AG08396 (cell line): ENCODE measurements at places on chromosomes 1 and 21.

DNA sequence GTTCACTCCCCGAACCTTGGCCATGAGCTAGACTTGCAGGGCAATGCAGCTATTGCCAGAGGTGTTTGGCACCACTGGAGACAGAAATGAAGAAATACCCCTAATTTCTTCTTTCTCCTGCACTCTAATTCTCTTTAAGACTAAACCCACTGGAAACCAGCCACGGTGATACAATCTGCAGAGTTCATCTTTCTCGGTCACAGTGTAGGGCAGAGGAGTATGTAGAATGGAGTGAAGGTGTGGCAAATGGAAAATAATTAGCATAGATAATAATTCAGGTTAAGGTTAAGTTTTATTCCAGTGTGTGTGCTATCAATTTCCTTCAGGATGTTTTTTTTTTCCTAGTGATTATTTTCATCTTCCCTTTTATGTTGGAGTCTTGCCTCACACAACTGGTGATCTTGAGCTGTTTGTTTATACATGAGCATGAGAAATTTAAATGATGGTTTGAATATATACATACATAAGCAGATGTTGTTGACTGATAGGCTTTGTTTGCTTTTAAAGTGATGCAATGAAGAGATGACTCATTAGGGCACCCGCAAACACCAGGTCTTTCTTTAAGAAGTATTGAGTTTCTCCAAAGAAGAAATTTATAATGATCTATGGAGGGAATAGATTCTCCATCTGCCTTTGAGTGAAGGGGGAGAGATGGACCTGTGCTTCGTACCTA lies 81.9 kb downstream of the SPATA17 start:
- DNase-seq: peak; percentile 7

DNA sequence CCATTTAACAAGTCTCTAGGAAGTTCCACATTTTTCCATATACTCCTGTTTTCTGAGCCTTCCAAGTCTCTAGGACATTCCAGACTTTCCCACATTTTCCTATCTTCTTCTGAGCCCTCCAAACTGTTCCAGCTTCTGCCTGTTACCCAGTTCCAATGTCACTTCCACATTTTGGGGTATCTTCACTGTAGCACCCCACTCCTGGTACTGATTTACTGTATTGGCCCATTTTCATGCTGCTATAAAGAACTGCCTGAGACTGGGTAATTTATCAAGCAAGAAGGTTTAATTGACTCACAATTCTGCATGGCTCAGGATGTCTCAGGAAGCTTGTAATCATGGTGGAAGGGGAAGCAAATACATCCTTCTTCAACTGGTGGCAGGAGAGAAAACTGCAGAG lies 285.0 kb downstream of the LRRIQ3 start:
- no peak for DNase-seq

- no peak for DNase-seq
Measured at GRCh38 chr1:188365874-188366273, 1537.1 kb downstream of the PLA2G4A start.

DNA sequence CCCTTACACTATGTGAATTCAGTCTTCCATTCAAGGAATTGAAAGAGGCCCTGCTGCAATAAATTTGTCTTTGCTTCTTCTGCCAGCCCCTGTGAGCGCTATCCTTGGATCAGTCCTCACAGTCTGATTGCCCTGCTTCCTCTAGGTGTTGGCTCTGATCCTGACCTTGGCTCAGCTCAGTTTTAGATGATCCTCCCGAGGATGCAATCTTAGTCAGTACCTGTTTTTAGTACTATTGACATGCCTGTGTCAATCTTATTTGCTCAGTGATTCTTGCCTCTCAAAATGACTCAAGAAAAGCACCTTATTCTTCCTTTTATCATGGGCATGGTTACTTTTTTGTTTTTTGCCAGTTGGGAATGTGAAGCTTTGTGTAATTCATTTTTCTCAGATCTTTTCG lies 101.4 kb upstream of the KCNK1 start:
- no peak for DNase-seq

DNA sequence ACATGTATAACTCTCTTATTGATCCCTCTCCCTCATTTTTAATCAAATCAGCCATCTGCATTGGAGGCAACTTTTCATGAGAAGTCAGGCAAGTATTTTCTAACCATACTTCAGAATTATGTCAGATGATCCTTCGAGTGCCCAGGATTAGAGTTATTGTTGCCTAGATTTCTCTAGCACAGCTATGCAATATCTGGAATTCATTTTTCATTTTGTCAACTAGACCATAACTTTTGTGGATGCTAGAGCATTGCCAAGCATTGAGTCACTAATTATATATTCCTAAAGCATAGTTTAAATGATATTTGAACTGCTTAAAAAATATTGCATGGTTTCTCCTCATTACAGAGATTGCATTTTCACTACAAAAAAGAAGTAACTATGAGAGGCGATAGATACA lies 21.2 kb downstream of the HFM1 start:
- no peak for DNase-seq

DNA sequence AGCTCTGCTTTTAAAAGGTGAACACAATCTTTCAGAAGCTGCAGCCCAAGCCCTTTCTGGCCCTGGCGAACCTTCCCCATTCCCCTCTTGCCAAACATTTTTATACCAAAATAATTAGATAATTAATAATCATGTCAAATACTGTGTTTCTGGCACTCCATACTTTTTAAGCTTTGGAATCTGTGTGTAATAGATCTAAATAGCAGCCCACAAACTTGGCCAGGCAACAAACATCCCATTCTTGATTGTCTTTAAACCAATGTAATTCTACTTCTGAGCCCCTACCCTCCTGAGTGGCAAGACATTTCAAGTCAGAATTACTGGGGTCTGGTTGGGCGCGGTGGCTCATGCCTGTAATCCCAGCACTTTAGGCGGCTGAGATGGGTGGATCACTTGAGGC lies 137.7 kb downstream of the NAV1 start:
- no peak for DNase-seq

DNA sequence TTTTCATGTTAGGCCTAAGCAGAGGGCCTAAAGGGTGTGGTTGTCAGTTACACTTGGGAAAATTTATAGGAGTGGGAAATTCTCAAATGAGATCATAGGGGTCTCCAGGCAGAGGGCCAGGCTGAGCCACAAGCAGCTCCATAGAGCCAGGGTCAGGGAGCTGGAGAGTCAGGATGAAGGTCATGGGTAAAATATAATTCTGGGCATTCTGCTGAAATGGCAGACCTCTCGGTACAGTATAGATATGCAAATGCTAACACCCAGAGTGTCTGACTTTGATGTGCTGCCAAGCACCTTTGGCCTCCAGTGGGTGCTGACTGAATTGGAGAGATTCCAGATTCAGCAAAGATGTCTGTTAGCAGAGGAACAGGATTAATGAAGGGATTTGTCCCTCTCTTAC lies 40.1 kb downstream of the DNM3 start:
- no peak for DNase-seq

DNA sequence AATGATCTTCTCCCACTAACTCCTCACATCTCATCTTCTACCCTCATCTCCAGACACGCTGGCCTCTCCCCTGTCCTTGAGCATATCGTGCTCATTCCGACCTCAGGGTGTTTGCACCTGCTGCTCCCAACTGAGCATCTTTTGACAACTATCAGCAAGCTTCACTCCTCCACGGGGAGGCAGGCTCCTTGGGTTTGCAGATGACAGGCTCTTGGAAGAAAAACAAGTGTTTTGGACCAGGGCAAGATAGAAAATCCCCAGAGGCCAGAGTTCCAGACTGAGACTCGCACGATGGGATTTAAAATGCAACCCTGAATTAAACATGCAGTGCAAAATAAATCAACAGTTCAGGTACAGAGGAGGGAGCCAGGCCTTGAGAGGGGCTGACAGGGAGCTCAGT lies 246.7 kb downstream of the PTPRU start:
- no peak for DNase-seq

DNA sequence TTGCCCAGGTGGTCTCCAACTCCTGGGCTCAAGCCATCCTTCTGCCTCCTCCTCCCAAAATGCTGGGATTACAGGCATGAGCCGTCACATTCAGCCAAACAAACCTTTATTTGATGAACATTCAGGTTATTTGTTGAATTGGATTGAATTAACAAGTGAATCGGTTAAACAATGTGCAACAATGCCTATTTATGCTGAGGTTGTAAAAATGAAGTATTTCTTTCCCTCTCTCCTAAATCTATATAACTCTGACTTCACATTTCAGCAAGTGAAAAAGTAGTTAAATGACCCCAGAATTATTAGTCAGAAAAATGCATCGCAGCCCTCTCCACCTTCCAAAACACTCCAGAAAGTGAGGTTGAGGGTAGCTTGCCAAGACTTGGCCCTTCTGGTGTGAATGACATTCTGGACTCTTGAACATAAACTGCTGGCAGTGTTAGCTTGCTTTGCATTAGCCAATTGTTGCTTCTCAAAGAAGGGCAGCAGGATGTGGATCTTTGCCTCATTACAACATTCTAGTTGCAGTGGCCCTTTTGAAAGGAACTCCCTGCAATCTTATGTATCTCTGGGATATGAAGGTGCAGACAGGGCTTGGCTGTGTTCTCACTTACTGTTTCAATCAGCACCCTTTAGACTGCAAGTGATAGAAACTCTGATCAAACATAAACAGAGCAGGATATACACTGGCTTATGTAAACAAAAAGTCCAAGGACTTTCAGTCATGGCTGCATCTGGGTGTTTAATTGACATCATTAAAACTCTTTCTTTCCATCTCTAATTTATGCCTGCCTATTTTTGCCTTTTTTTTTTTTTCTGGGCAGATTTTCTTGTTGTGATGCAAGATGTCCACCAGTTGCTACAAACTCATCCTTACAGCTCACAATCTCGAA lies 22.4 kb downstream of the EDN2 start:
- no peak for DNase-seq

DNA sequence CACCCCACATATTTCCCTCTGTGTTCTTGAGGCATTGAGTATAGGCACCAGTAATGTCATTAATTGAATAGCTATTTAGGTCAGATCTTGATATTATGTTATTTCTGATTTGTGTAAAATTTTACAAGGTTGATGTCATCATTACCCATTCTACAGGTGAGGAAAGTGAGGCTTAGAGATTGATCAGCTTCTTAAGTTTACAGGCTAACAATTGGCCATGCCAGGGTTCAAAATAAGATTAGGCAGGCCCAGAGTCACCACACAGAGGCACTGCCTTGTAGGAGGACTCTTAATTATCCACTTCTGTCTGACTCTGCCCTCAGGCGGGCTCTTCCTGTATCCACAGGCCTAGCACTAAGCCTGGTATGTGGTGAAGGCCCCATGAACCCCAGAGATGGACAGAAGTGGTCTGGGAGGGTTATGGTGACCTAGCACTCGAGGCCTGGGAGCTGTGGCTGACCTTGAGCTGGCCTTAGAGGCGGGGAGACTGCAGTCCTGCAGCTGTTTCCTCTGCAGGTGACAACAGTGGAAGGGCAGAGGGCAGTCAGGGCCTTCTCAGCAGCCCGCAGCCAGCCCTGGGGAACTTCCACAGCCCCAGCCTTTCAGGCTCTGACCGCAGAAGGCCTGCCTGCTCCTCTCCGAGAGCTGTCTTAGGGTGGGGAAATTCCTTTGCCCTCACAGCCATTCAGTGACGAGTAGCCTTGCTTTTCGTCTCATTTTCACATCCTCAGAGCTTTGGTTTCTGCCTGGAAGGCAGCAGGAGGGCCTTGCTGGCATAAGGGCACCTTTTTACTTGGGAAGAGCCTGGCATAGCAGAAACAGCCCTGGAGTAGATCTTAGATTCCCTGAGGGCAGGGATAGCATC lies 12.2 kb downstream of the ZDHHC18 start:
- no peak for DNase-seq

DNA sequence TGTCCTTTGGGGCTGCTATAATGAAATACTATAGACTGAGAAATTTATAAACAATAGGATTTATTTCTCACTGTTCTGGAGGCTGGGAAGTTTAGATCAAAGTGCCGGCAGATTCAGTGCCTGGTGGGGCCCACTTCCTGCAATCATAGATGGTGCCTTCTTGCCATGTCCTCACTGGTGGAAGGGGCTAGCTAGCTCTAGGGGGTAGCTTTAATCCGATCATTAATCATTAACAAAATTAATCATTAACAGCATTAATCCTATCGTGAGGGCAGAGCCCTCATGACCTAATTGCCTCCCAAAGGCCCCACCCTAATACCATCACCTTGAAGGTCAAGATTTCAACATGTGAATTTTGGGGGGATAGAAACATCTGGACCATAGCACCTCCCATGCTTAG lies 124.3 kb downstream of the TRABD2B start:
- no peak for DNase-seq

DNA sequence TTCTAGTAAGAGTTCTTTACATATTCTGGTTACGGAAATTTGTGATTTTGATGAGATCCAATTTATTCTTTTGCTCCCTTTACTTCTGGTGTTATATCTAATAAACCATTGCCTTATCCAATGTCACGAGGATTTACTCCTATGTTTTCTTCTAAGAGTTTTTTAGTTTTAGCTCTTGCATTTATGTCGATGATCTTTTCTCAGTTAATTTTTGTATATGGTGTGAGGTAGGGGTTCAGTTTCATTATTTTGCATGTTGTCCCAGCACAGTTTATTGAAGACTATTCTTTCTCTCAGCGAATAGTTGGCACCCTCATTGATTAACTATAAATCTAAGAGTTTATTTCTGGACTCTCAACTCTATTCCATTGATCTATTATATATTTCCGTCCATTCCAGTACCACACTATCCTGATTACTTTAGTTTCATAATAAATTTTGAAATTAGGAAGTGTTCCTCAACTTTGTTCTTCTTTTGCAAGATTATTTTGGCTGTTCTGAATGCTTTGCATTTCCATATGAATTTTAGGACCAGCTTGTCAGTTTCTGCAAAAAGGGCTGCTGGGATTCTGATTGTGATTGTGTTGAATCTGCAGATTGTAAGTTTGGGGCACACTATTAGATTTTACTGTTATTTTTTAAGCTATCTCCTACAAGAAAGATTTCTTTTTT lies 4.0 kb downstream of the KDM1A start:
- DNase-seq: no peak

GRCh38 chr1:2906085-2906484 lies 104.6 kb upstream of the TTC34 start:
- no peak for DNase-seq

- DNase-seq: no peak
Measured at GRCh38 chr21:21187579-21187978, 189.4 kb downstream of the NCAM2 start.

DNA sequence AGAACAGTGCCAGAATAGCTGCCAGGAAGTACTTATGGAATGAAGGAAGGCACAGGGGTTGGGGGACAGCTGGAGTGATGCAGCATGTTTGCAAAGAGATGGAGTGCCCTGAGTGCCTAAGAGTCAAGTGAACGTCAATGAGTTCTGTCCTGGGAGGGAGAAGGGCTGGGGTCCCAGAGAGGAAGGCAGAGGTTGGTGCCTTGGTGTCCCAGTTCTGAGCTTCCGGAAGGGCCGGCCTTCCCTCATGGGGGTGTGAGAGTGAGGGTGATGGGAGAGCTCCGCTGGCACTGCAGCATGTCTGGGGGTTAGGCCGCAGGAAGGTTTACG lies 17.6 kb downstream of the NES start:
- no peak for DNase-seq

GRCh38 chr21:16522548-16522947 lies 792.8 kb downstream of the USP25 start:
- no peak for DNase-seq

GRCh38 chr1:183551924-183552323 lies 38.3 kb downstream of the NCF2 start:
- DNase-seq: no peak
